Left colon (tissue), 2 donors: ENCODE measurements at places on chromosomes 12 and 14. TPM values are rescaled to one million over a fixed set of nuclear protein-coding genes. Genes with fewer than 3 reads are reported as not detected.

DNA sequence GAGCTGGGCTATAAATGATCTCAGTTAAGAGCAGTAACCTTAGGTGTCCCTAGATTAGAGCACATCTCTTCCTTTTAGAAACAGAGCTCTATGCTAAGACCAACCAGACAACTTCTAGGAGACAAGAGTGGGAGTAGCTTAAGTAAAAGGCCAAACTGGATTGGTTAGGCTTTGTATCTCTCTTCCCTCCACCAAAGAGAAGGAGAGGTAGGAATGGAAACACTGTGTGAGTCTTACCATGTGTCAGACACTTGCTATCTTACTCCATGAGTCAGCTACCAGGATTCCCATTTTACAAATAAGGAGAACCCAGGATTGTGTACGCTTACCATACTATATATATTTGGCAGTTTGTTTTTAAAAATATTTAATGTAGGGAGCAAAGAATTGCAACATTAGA is 122.9 kb downstream of the PAX9 start:
- DNase-seq = no peak

DNA sequence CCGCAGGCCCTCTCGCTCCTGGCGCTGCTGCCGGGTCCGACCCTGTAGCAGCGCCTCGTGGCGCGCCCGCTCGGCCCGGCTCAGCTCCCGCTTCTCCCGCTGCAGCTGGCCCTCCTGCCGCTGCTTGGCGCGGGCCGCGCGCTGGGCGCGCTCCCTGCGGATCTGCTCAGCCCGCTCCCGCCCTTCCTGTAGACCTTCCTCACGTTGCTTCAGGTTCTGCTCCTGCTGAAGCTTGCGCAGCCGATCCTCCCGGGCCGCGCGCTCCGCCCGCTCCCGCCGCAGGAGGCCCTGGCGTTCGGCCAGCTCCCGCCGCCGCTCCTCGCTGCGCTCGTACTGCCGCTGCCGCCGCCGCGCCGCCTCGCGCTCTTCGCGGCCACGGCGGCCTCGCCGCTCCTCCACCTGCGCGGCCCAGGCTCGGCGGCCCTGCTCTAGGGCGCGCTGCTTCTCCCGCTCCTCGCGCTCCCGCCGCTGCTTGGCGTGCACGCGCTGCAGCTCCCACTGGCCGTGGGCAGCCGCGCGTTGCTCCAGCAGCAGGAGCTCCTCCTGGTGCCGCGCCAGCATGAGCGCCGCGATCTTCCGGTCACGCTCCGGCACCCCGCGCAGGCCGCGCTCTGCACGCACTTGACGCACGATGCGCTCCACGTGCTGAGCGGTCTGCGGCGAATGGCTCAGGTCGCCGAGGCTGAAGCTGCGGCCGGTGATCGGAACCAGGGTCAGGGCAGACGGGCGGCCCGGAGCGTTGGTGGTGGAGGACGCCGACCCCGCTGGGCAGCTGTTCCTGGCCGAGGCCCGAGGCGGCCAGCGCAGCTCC is 2.4 kb downstream of the CCDC177 start:
- no peak for DNase-seq

DNA sequence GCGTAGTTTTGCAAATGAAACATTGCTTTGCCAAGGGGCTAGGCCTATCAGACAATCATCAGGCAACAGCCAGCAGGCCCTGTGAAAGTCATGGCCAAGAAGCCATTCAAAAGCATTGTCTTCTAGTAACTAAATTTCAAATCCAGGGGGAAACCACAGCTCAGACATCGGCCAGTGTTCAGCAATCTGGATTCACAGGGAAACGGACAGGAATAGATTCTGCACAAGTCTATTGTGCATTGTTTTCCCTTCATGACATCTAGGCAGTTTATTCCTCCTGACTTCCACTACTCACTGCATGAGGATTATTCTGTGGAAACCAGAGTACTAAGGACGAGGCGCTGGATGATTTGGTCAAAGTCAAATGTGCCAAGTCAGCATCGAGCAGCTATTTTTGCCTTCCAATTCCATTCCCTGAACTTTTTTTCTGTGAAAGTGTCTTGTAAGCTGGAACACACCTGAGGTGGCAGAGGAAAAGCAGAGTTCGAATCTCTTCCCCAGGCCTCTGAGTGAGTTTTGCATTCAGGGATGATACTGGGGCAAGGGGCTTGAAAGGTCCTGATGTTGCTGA is 75.4 kb downstream of the VCPKMT start:
- DNase-seq = no peak

- peak; percentile 32 for DNase-seq
Observed at GRCh38 chr12:130161261-130162243, 712 bp upstream of the FZD10 start.

The GZMB gene
- 1.3 TPM for total RNA-seq

DNA sequence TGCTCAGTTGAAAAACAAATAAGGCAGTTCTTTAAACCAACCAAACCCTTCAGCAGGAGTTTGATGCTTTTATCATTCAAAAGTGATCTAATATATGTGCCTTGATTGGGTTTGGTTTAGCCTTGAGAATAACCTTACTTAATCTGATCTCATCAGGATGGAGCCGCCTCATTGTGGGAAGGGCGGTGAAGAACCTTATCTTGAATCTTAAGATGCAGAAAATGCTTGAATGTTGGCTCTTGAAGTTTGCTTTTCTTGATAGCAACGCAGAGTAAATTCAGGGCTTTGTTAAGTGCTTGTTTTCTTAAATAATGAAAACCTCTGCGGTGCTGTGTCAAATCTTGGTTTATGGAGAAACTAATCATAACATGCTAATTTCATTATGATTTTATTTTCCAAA is 138.2 kb downstream of the MON2 start:
- no peak for DNase-seq

The RD3L gene
- total RNA-seq = not detected

DNA sequence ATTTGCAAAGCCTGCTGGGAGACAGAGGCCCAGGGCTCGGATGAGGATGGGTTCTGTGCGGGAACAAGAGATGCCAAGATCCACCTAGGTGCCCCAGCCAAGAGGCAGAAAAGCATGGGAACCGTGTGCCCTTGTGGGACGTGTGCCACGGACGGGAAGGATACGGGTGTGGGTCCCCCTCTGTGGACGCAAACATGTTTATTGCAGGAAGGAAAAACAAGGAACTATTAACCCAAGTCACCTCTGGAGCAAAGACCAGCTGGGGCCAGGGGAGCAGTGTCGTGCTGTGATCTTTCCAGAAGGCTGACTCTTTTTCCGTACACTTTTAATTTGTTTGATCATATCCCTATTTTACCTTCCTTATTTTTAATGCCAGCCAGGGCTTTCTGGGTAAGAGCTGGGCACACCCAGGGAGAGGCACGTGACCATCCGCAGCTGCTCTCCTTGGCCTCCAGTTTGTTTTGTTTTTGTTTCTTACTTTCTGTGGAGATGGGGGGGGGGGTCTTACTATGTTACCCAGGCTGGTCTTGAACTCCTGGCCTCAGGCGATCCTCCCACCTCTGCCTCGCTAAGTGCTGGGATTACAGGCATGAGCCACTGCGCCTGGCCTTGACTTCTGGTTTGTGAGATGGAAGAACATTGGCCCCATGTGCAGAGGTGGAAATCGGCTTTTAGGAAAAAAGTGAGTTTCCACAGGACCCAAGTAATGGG is 20.7 kb downstream of the SCARB1 start:
- DNase-seq = peak; percentile 53

DNA sequence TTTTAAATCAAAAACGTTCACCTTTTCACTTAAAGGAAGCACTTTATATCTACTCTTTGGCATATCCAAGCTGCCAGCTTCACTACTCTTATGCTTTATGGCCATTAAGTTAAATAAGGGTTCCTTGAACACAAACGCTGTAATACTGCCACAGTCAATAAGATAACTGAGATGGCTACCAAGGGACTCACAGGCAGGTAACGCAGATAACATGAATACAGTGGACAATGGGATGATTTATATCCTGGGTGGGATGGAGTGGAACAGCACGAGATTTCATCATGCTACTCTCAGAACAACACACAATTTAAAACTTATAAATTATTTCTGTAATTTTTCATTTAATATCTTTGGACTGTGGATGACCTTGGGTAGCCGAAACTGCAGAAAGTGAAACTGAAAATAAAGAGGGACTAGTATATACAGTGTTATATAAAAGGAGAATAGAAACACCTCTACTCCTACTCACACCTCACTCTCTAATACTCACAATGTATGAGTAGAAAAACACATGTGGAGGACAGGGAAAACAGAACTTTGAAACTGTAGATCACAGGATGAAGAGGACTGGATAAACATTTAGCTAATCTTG is 367.3 kb downstream of the C12orf50 start:
- DNase-seq = no peak

DNA sequence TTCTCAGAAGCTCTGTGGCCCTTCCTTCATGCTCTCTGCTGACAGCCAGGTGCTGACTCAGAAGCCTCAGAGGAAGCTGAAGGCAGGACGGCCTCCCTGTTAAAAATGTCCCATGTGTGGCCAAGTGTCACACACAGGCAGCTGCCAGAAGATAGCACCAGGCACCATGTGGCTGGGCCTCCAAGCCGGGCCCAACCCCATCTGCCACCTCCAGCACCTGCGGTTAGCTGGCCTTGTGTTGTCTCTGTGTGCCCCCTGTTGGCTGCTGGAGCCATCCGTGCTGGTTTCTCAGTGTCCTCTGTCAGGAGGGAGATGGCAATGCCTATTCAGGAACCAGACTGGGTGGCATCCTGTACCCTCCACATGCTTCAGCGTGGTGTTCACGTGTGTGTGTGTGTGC is 63.2 kb downstream of the TSPAN11 start:
- peak; percentile 48 for DNase-seq

The LALBA gene
- not detected for total RNA-seq

The HOXC6 gene
- not detected for total RNA-seq

The RFX4 gene
- total RNA-seq = 0.08 TPM

The SDR9C7 gene
- total RNA-seq = not detected

DNA sequence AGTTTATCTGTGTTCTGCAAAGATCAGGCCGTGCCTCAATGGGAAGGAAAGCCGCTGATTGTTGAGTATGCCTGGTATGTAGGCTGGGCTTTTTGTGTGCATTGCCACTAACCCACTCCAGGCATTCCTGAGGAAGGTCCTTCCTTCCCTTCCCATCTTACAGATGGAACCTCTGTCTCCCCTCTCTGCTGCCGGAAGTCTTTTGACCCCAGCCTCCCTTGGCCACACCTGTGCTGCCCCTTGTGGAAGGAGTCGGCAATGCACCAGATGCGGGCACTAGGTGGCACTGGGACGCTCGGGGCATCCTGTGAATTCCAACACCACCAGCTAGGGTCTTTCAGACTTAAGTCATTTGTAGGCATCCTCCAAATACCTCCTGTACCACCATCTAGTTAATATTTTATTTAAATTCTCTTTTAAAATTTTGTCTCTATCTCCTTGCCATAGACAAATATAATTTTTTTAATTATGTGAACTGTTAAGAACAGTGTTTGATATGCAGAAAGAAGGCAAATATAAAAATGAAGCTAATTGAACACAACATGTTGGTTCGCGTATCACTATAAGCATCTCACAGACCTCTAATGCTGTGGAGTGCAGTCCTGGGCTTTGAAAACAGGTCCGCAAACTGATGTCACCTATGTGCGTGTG is 99.6 kb downstream of the RIN3 start:
- peak; percentile 50 for DNase-seq

GRCh38 chr12:75854681-75855309 is 176.8 kb downstream of the PHLDA1 start:
- DNase-seq = no peak

- no peak for DNase-seq
Observed at GRCh38 chr12:42640391-42640790, 50.8 kb upstream of the PRICKLE1 start.

The PMCH gene
- not detected for total RNA-seq

The GPR162 gene
- total RNA-seq = 4.3 TPM

DNA sequence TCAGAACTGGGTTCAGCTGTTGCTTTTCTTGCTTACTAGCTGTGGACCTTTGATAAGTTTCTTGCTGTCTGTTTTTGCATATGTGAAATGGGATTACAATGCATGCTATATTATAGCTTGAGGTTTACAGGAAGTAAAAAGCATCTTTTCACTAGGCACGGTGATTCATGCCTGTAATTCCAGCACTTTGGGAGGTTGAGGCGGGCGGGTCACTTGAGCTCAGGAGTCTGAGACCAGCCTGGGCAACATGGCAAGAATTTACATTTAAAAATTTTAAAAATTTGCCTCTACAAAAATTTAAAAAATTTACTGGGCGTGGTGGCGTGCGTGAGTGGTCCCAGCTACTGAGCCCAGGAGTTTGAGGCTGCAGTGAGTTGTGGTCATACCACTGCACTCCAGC is 42.0 kb downstream of the CALM1 start:
- no peak for DNase-seq

The LRFN5 gene
- total RNA-seq = 1.1 TPM

- no peak for DNase-seq
Observed at GRCh38 chr12:56261503-56262232, 3.5 kb upstream of the ANKRD52 start.

- DNase-seq = no peak
Observed at GRCh38 chr12:1329784-1330476, 264.5 kb downstream of the FBXL14 start.

DNA sequence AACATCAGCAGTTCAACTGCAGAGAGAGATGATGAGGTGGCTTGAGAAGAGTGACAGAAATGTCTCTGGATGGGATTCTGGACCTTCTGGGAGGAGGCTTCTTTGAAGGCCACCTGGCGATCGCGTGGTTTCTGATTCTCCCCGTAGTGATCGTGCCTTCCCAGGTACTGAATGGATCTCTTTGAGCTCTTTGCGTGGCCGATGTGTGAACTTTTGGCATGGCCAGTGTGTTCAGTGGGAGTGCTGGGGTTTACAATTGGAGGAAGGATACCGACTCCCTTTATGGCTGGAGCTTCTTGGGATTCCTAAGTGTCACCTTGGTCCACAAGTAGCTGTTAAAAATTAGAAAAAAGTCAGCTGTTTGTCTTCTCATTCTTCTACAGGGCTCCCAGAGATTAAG is 374.7 kb downstream of the C12orf75 start:
- DNase-seq = no peak

- DNase-seq = no peak
Observed at GRCh38 chr12:15712160-15712559, 77.0 kb downstream of the EPS8 start.

The NPAS3 gene
- 1.6 TPM for total RNA-seq

DNA sequence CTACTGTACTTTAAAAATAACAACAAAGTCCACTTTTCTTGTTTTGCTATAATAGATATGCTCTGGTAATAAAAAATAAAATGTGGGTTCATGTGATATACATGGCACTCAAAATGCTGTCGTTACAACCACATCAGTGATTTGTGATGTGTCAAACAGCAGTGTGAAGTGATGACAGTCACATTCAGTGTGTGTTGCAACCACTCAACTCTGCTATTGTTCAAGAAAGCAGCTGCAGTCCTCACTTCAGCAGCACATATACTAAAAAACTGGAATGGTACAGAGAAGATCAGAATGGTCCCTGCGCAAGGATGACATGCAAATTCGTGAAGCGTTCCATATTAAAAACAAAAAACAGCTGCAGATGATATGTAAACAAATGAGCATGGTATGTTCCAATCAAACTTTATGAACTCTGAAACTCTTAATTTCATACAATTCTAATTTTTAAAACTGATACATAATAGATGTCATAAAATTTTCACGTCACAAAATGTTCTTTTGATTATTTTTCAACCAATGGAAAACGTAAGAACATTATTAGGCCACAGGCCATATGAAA is 6.7 kb downstream of the TRMT5 start:
- no peak for DNase-seq

The SERPINA10 gene
- 0.18 TPM for total RNA-seq
